ENCODE measurements at places on chromosomes 2 and 18. TPM values are rescaled to one million over a fixed set of nuclear protein-coding genes. Genes with fewer than 3 reads are reported as not detected.

NOSTRIN gene
- 10.0 TPM for total RNA-seq

LHCGR gene
- 0.40 TPM for total RNA-seq

PROM2 gene
- 0.06 TPM for total RNA-seq

TUBA3E gene
- not detected for total RNA-seq

ZNF385B gene
- total RNA-seq, result 2.3 TPM

GNLY gene
- not detected for total RNA-seq

DSG2 gene
- total RNA-seq, result 33.9 TPM

BBS5 gene
- 5.4 TPM for total RNA-seq

IL1RL2 gene
- total RNA-seq, result not detected

NOL4 gene
- total RNA-seq, result 0.47 TPM

VWC2L gene
- not detected for total RNA-seq

GPAT2 gene
- total RNA-seq, result not detected

AQP12B gene
- total RNA-seq, result not detected

USP40 gene
- total RNA-seq, result 41.0 TPM

C18orf32 gene
- 64.0 TPM for total RNA-seq

HOXD13 gene
- 5.2 TPM for total RNA-seq

ALPP gene
- not detected for total RNA-seq
